Suppressor macrophage treated with lipopolysaccharide for 1 hour (primary cell): ENCODE measurements at places on chromosomes 2 and 18.

- DNase-seq, result no peak
Measured at GRCh38 chr18:57900906-57901435, 97.9 kb upstream of the ATP8B1 start.

GRCh38 chr2:218010984-218011652 lies 8.3 kb upstream of the TNS1 start:
- DNase-seq, result no peak

- DNase-seq, result no peak
Measured at GRCh38 chr18:8602040-8602439, 7.2 kb upstream of the RAB12 start.

- no peak for DNase-seq
Measured at GRCh38 chr2:148527488-148528340, 116.8 kb upstream of the EPC2 start.

DNA sequence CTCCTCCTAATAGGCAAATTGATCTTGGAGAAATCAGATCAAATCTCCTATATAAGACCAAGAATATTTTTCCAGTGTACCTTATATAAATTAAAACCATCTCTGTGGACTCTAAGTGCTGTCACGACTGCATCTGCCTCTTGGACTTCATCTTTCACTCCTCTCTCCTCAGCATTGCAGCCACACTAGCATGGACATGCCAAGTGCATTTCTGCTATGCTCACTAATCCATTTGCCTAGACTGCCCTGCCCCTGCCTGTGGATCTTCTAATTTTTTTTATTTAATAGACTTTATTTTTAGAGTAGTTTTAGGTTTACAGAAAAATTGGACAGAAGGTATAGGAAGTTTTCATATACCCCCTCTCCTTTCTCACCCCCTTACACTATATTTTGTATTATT lies 146.7 kb upstream of the VWC2L start:
- no peak for DNase-seq

DNA sequence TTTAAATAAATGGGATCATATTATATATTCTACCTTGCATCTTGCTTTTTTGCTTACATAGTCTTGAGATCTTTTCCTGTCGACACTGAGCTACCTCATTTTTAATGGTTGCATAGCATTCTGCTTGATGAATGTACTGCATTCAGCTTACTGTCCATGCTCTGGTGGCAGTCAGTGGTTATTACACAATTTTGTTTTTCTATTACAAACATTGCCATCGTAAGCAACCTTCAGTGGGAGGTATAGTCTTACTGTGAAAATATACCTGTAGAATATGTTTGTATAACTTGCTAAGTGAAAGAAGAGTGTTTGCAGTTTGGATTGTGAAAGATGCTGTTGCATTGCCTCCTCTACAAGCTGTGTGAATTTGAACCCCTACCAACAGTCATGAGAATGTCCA lies 43.4 kb downstream of the UBXN4 start:
- DNase-seq, result no peak

- DNase-seq, result no peak
Measured at GRCh38 chr18:3910512-3910911, 460.5 kb downstream of the TGIF1 start.

GRCh38 chr18:25144820-25145219 lies 207.1 kb downstream of the ZNF521 start:
- no peak for DNase-seq
